COR-L47 (cell line): ENCODE measurements at places on chromosomes 5 and 9.
A peak's percentile ranks its signal among the peaks of the same experiment; 100 is the strongest.

GRCh38 chr5:174273325-174273724, 227.8 kb downstream of the NSG2 start:
- DNase-seq, result no peak

DNA sequence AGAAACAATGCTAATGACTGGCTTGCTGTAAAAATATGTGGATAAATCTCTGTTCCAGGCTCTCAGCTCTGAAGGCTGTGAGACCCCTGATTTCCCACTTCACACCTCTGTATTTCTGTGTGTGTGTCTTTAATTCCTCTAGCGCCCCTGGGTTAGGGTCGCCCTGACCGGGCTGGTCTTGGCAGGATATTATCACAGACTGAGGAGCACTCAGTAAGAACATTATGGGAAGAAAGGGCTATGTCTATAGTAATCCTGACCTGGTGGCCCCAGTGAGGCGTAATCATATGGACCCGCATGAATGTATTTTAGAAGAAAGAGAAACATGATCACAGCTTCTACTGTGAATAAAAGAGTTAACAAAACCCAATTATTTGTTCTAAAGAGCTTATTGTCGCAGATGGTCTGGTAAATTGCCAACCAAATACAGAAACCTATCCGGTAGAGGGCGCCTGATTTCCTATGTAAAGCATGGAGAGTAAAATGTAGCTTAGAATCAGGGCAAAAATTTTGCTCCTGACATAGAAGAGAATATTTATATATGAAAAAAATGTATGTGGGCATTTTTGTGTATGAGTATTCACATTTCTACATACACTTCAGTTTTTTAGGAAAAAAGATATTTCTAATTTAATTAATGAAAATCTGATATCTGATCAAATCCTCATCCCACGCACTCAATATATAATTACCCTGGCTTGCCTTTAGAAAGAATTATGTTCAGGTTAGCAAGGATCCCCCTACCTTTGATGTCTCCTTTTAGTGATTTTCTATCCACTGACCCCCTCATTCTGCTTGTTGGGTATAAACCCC, 5.8 kb upstream of the IFNA1 start:
- peak; percentile 67 for DNase-seq

- DNase-seq, result no peak
These were observed 71.1 kb upstream of the FOXE1 start for GRCh38 chr9:97781902-97782301.

DNA sequence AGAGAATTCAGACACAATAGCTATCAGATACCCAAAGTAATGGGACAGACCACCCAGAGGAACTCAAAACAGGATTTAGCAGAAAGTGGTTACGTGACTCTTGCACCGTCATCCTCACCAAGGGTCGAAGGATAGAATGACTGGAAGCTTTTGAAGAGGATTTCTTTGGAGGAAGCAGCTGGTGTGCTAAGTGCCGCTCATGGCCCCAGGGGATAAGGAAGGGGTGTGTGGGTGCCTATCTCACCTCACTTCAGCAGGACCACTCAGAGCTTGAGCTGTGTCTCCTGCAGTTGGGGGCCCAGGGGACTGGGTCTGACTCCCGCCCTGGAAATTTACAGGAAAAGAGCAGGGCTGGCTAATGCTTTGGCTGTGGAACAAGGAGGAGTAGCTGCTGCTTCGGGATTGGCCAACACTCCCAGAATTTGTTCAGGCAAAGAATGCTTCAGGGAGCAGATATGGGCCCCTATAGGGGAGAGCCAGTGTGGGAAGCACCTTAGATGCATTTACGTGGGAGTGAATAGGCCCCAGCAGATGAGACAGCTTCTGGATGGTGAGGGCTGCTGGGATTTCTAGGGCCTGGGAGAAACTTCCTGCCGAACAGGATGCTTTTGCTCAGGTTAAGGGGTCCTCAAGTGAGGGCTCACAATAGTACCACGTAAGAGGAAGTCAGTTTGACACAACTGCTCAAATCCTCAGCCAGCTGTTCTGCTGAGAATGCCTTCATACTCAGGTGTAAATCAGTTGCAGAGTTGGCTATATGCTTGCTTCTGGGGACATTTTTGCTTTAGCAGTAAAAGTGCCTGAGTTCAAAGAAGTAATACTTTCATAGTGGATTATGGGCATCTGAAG, 29.1 kb upstream of the TOMM5 start:
- no peak for DNase-seq
